ENCODE measurements at places on chromosomes 6 and 20.
A peak's percentile ranks its signal among the peaks of the same experiment; 100 is the strongest.

DNA sequence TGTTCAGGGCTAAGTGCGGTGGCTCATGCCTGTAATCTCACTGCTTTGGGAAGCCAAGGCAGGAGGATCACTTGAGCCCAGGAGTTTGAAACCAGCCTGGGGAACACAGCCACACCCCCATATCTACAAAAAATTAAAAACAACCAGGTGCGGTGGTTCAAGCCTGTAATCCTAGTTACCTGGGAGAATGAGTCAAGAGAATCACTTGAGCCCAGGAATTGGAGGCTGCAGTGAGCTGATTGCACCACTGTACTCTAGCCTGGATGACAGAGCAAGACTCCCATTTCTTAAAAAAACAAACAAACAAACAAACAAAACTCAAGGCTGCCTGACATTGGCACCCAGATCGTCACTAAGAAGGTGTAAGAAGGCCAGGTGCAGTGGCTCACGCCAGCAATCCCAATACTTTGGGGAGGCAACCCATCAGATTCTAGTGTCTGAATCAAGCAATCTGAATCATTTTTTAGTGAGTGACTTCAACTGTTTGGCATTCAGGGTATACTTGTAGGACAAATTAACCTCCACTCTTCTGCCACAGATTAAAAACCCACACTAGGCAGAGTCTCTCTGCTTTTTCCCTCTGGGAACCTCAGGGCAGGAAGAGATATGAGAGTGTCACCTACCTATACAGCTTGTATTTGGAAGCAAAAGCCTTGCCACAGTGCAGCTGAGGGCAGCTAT is 6.1 kb downstream of the PLAGL2 start:
- DNase-seq: no peak

DNA sequence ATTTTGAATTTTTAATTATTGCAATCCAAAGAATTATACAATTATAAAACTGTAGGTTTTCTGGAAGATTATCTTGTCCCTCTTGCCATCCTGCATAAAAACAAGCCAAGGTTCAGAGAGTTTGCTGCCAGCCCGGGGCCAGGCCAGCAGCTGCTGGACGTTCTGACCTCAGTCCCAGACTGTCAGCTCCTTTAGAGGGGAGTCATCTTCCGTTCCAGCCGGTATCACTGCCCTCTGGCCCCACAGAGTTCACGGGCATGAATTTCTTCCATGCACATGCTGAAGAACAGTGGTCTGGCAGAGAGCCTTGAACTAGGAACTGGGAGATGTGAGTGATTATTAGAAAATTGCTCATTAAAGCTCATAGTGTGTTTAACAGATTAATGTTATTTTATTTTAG is 130.4 kb upstream of the QKI start:
- DNase-seq: no peak

GRCh38 chr6:13278164-13278563 is 50.2 kb downstream of the TBC1D7 start:
- DNase-seq: no peak

GRCh38 chr20:7285918-7286556 is 518.6 kb downstream of the BMP2 start:
- peak; percentile 72 for DNase-seq

GRCh38 chr20:19918965-19919329 is 98.2 kb upstream of the NAA20 start:
- DNase-seq: no peak

DNA sequence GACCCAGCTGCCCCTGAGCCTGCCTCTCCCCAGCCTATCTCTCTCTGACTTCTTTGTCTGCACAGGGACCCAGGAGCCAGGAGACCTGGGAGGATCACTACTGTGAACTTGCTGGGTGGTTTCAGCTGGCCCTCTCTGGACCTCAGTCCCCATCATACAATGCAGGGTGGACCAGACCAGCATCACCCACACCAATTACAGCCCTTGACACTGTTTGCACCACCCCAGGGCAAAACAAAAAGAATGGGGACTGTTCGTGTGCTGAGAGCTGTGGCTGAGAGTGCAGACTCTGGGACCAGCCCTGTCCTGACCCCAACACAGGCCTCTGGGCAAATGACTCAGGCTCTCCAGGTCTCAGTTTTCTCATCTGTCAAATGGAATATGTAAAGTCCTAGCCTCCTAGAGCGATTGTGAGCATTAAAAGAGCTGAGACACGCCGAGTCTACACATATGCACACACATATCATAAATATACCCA is 25.4 kb downstream of the PTGIS start:
- no peak for DNase-seq

Data from NCI-H774 (cell line).